ENCODE measurements at places on chromosomes 7 and 10.

DNA sequence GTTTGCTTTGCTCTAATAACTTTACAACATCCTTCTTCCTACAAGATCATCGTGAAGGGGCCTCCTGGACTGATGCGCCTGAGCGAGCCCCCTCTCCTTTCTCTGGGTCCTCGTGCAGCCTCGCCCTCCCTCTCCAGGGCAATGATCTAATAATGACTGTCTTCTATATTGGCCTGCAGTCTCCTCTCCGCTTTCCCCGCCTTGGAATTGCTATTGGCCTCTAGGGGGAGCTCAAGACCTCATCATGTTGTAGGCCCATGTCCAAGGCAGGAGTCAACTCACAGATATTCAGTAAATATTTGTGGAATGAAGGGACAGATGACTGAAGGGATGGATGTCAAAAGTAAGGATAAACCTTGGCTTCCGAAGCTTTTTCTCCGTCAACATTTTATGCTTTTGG is 1180.3 kb downstream of the TYW1 start:
- DNase-seq = peak; percentile 17

GRCh38 chr7:54773472-54774399 is 14.7 kb upstream of the SEC61G start:
- DNase-seq = peak; percentile 96

GRCh38 chr10:94521276-94522250 is 24.0 kb upstream of the HELLS start:
- no peak for DNase-seq

DNA sequence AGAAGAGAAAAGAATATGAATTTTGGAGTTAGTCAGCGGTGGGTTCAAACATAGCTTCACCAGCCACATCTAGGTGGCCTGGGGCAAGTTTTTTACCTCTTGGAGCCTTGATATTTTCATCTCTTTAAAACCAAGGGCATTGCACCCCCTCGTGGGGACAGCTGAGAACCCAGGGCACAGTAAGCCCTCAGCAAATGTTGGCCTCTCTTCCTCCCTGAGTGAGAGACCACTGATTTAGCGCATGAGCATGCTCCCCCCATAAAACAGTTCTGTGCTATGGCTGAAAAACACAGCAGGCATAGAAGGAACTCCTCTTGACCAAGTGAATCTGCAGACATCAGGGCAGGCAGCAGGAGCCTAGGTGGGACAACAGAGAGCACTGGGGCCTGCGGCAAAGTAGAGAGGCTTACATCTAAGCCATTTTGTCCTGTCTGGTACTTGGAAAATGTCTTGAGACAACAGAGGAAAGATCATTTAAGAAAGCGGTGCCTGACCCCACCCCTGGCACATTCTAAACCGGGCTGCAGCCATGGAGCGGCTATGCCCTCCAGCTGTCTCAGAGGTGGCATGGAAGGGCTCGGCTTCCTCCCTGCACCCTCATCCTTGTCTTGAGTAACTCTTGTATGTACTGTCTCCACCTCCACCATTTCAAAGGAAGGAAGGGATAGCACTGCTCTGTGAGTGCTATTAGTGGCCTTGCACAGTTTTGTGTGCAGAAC is 94.7 kb downstream of the ARHGAP22 start:
- DNase-seq = no peak
